Esophagus squamous epithelium (tissue), 5 donors: ENCODE measurements at places on chromosomes 12 and 14.
A peak's percentile ranks its signal among the peaks of the same experiment; 100 is the strongest.

DNA sequence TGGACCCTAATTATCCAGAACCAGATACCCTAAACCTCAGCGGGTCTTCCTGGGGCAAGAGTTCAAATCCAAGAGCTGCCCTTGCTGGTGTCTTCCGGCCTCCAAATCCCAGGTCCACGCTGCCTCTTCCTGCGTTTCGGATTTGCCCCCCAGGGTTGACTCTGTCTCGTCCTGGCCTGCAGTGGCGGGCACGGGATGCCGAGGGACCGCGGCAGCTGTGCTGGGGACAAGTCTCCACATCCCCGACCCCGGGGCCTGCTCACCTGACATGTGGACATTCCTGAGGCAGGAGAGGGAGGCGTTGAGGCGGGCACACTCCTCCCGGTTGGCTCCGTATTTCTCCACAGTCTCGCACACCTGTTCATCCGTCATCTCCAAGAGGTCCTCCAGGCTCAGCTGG is 113.6 kb downstream of the KSR2 start:
- no peaks in the 10 kb centered on the region for H3K27me3 ChIP-seq
- H3K36me3 ChIP-seq = no peaks in the 10 kb centered on the region
- no peak overlapping the region for H3K27ac ChIP-seq
- no peak overlapping the region for H3K4me3 ChIP-seq
- no peak for DNase-seq
- no peaks in the 10 kb centered on the region for H3K4me1 ChIP-seq

GRCh38 chr14:71532344-71532743 is 399.9 kb upstream of the RGS6 start:
- H3K27me3 ChIP-seq = no peaks in the 10 kb centered on the region
- no peak overlapping the region for H3K4me3 ChIP-seq
- no peaks in the 10 kb centered on the region for H3K36me3 ChIP-seq
- peaks cover 24% of the 10 kb centered on the region for H3K4me1 ChIP-seq

DNA sequence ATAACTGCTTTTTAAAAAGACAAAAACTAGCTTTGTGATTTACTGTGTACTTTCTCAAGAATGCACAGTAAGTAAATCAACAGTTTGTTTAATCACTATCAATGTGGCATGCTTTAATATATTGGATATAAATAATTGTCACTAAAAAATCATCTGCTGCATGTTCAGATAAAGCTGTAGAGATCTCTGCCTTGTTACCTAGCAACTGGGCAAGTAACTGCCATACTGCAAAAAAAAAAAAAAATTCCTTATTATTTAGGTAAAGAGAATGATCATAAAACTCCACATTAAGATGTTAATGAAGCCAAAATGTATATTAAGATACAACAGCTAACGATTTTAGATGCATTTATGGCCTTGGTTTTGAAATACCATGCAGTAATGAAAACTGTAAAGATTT is 237.4 kb downstream of the APAF1 start:
- H3K4me3 ChIP-seq = no peak overlapping the region
- H3K4me1 ChIP-seq = no peaks in the 10 kb centered on the region
- no peak for DNase-seq
- no peaks in the 10 kb centered on the region for H3K27me3 ChIP-seq
- no peak overlapping the region for H3K27ac ChIP-seq
- H3K36me3 ChIP-seq = no peaks in the 10 kb centered on the region

DNA sequence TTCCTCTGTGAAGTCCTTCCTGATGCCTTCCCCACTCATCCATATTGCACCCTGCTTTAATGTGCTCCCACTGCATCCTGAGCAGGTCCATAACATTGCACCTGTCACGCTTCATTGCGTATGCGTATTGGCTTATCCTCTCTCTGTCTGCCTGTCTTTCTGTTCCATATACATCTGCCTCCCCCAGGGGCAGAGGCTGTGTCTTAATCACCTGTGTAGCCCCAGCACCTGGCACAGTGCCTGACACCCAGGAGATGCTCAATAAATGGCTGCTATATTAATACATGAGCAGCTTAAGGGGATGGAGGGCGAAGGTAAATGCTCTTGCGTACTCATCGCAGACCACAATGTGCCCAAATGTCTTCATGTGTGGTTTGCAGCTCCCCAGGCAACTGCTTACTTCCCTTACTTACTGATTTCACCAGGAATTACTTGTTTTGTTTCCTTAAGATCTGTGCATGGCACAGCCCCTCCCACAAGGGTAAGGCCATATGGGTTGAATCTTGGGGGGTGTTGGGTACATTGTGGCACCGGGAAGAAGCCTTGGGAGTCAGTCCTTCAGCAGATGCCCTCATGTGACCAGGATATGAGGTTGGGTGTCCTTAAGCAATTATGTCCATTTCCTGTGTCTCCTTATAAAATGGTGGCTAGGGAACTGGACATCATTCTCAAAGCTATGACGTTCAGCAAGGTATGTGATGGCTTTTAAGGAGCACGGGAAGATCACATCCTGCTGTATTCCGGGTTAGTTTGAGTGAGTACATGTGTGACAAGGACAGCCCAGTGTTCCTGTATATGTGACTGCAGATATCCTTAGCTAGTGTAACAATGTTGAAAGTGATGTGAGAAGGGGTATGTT is 848 bp upstream of the CPNE6 start:
- peaks cover 22% of the 10 kb centered on the region for H3K4me1 ChIP-seq
- no peak for DNase-seq
- no peak overlapping the region for H3K27ac ChIP-seq
- no peak overlapping the region for H3K4me3 ChIP-seq

GRCh38 chr12:12483438-12483837 is 79.2 kb downstream of the DUSP16 start:
- no peak overlapping the region for H3K27ac ChIP-seq
- no peaks in the 10 kb centered on the region for H3K27me3 ChIP-seq
- peaks cover 84% of the 10 kb centered on the region for H3K36me3 ChIP-seq
- H3K4me1 ChIP-seq = peaks cover 6% of the 10 kb centered on the region
- H3K4me3 ChIP-seq = no peak overlapping the region

GRCh38 chr12:64633940-64634337 is 23.6 kb downstream of the RASSF3 start:
- H3K27ac ChIP-seq = no peak overlapping the region
- no peaks in the 10 kb centered on the region for H3K36me3 ChIP-seq
- H3K4me1 ChIP-seq = peaks cover 6% of the 10 kb centered on the region
- no peak overlapping the region for H3K4me3 ChIP-seq

- H3K27ac ChIP-seq = peak overlapping the region; percentile 63
- peaks cover 4% of the 10 kb centered on the region for H3K27me3 ChIP-seq
- DNase-seq = no peak
- H3K36me3 ChIP-seq = no peaks in the 10 kb centered on the region
- peak overlapping the region; percentile 52 for H3K4me3 ChIP-seq
These were observed 13.6 kb upstream of the PAX9 start for GRCh38 chr14:36647824-36648753.

DNA sequence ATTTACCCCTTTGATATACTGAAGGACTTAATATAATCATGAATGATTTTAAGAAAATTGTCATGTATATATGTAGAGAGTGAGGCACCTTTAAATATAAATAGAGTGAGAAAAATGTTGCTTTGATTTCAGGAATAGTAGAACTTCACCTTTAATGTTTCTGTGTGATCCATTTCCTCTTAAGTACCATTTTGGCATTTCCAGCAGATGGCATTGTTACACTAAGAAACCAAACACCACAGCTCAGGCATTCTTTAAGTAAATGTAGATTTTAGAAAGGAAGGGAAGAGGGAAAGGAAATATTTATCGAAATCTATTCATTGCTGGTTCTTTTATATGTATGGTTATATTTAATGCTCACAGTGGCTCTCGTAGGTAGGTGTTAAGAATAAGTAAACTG is 556.7 kb upstream of the FBXO33 start:
- no peak for DNase-seq
- H3K36me3 ChIP-seq = no peaks in the 10 kb centered on the region
- H3K4me1 ChIP-seq = no peaks in the 10 kb centered on the region
- no peak overlapping the region for H3K27ac ChIP-seq
- H3K27me3 ChIP-seq = no peaks in the 10 kb centered on the region
- no peak overlapping the region for H3K4me3 ChIP-seq

- no peak overlapping the region for H3K27ac ChIP-seq
- no peak overlapping the region for H3K4me3 ChIP-seq
- no peaks in the 10 kb centered on the region for H3K27me3 ChIP-seq
- H3K36me3 ChIP-seq = no peaks in the 10 kb centered on the region
- no peak for DNase-seq
These were observed 9.8 kb upstream of the DENND5B start for GRCh38 chr12:31600750-31601149.

DNA sequence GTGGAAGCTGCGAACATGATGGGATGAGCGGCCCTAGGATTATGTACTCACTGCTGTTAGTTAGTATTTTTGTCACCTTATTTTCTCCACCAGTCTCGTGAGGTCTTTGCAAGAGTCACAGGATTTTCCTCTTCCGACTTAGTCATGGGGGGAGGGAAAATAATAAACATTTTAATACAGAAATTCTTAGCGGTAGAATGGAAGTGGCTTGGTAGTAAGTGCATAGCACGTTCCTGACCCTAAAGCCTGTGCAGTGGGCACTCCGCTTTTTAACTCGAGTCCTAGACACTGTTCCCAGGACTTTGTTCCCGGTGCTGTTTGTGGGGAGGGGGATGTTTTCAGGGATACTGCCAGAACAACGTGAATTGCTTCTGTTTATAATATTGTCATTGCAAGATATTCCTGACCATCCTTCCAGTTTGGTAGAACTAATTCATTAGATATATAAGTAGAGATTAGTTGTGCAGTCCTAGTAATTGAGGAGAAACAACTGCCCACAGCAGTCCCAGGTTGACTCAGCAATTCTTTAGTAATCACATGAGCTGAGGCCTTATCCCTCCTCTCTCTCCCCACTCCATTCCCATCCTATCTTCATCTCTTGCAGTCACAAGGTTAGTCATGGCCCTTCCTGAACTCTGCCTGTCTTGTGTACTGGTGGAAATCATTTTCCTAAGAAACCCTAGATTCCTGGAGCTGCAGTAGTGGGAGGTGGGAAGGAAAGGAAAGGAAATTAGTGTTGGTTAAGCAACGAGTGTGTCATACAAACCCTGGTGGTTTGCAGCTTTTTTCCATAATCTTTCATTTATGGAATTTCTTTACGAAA is 799 bp downstream of the SLC38A6 start:
- peak overlapping the region; percentile 82 for H3K4me3 ChIP-seq
- peak overlapping the region; percentile 92 for H3K27ac ChIP-seq
- no peaks in the 10 kb centered on the region for H3K27me3 ChIP-seq
- no peak for DNase-seq

GRCh38 chr12:97301576-97301975 is 161.0 kb upstream of the RMST start:
- no peaks in the 10 kb centered on the region for H3K4me1 ChIP-seq
- no peaks in the 10 kb centered on the region for H3K36me3 ChIP-seq
- H3K27ac ChIP-seq = no peak overlapping the region
- H3K27me3 ChIP-seq = no peaks in the 10 kb centered on the region

- H3K4me1 ChIP-seq = no peaks in the 10 kb centered on the region
- no peak overlapping the region for H3K4me3 ChIP-seq
- DNase-seq = no peak
- H3K27ac ChIP-seq = no peak overlapping the region
- H3K27me3 ChIP-seq = no peaks in the 10 kb centered on the region
- H3K36me3 ChIP-seq = no peaks in the 10 kb centered on the region
These were observed 122.8 kb downstream of the PRMT8 start for GRCh38 chr12:3613641-3614395.

- H3K27me3 ChIP-seq = no peaks in the 10 kb centered on the region
- DNase-seq = no peak
- no peak overlapping the region for H3K4me3 ChIP-seq
- H3K36me3 ChIP-seq = peaks cover 4% of the 10 kb centered on the region
- H3K4me1 ChIP-seq = peaks cover 28% of the 10 kb centered on the region
These were observed 233.6 kb downstream of the MED13L start for GRCh38 chr12:116043659-116044535.

DNA sequence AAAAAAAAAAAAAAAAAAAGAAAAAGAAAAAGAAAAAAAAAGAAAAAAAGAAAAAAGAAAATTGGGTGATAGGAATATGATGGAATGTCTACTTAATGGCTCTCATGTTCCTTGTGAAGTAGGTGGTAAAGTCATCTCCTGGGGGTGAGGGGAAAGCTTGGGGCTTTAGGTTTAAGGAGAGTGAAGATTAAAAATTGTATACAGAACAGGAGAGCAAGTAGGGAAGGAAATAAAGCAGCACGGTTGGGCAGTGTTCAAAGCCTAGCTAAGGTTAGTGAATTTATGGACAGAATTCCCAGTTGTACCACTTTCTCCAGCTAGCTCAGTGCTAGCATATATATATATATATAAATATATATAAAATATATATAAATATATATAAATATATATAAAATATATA is 40.0 kb upstream of the SLC2A13 start:
- H3K36me3 ChIP-seq = no peaks in the 10 kb centered on the region
- H3K4me3 ChIP-seq = no peak overlapping the region
- DNase-seq = no peak
- H3K27me3 ChIP-seq = no peaks in the 10 kb centered on the region
- H3K27ac ChIP-seq = no peak overlapping the region

GRCh38 chr12:91276509-91276908 is 93.9 kb upstream of the DCN start:
- no peaks in the 10 kb centered on the region for H3K27me3 ChIP-seq
- H3K4me1 ChIP-seq = peaks cover 4% of the 10 kb centered on the region
- H3K36me3 ChIP-seq = no peaks in the 10 kb centered on the region
- no peak overlapping the region for H3K4me3 ChIP-seq
- H3K27ac ChIP-seq = peak overlapping the region; percentile 61

DNA sequence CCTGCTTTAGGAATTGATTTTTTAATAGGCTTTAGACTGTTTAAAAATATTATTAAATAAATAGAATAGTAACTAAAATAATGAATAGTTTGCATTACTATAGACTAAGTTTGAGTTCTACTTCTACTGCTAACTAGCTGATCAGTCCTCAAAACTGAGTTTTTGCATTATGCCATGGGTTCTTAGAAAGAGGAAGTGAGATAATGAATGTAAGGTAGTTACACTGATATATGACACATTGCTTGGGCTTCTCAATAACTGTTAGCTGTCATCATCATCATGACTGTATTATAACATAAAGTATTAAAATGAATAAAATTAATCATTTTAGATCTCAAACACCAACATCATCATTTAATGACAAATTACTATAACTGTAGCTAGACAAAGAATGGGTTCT is 949.7 kb downstream of the TRHDE start:
- no peaks in the 10 kb centered on the region for H3K36me3 ChIP-seq
- H3K4me1 ChIP-seq = no peaks in the 10 kb centered on the region
- no peak overlapping the region for H3K27ac ChIP-seq
- no peak overlapping the region for H3K4me3 ChIP-seq
- H3K27me3 ChIP-seq = no peaks in the 10 kb centered on the region

- no peak overlapping the region for H3K27ac ChIP-seq
- no peaks in the 10 kb centered on the region for H3K36me3 ChIP-seq
- no peaks in the 10 kb centered on the region for H3K27me3 ChIP-seq
- no peak for DNase-seq
- no peaks in the 10 kb centered on the region for H3K4me1 ChIP-seq
- H3K4me3 ChIP-seq = no peak overlapping the region
These were observed 916.8 kb downstream of the DIO2 start for GRCh38 chr14:79294499-79294898.
